Osteocyte (in vitro differentiated cells): ENCODE measurements at places on chromosomes 1 and 21. TPM values are rescaled to one million over a fixed set of nuclear protein-coding genes. Genes with fewer than 3 reads are reported as not detected.

GRCh38 chr1:230570724-230571360, 71.4 kb upstream of the COG2 start:
- no peak for DNase-seq
- no peak overlapping the region for H3K4me3 ChIP-seq
- H3K36me3 ChIP-seq = no peaks in the 10 kb centered on the region

The ACKR1 gene
- not detected in 2 replicates for total RNA-seq

The ANGPTL3 gene
- total RNA-seq = not detected in 2 replicates

The SH2D1B gene
- total RNA-seq = not detected in 2 replicates

The CA6 gene
- total RNA-seq = not detected in 2 replicates
